ENCODE measurements at places on chromosomes 16 and 17. TPM values are rescaled to one million over a fixed set of nuclear protein-coding genes. Genes with fewer than 3 reads are reported as not detected.

The USH1G gene
- total RNA-seq: not detected

The MT4 gene
- total RNA-seq: not detected

The DLG4 gene
- total RNA-seq: 23.3 TPM

The ARL4D gene
- total RNA-seq: 14.2 TPM

The NPIPA8 gene
- total RNA-seq: 1.7 TPM

The LRRC75A gene
- total RNA-seq: 2.4 TPM

The CYGB gene
- total RNA-seq: 26.6 TPM

The SPATA22 gene
- not detected for total RNA-seq

The MBTPS1 gene
- 108 TPM for total RNA-seq

The C17orf67 gene
- total RNA-seq: 3.3 TPM

DNA sequence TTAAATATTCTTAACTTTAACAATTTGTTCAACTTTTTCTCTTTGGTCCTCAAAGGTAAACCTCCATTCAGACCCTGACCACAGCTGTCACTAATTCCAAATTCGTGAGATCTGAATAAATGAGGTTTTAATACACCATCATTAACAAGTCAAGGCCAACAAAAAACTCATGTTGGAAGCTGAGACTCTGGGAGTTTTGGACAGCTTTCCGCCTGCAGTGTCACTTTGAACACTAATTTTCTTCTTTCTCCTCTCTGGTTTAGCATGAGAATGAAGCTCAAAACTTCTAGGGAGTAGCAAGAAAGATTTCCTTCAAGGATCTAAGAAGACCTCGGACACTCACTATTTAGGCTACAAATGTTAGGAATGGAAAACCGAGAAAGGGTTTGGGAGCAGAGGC is 32.7 kb upstream of the DNAH9 start:
- DNase-seq: no peak

GRCh38 chr17:17763734-17764133 is 73.1 kb downstream of the SREBF1 start:
- DNase-seq: no peak

GRCh38 chr16:81921843-81922584 is 89.3 kb downstream of the SDR42E1 start:
- DNase-seq: no peak

DNA sequence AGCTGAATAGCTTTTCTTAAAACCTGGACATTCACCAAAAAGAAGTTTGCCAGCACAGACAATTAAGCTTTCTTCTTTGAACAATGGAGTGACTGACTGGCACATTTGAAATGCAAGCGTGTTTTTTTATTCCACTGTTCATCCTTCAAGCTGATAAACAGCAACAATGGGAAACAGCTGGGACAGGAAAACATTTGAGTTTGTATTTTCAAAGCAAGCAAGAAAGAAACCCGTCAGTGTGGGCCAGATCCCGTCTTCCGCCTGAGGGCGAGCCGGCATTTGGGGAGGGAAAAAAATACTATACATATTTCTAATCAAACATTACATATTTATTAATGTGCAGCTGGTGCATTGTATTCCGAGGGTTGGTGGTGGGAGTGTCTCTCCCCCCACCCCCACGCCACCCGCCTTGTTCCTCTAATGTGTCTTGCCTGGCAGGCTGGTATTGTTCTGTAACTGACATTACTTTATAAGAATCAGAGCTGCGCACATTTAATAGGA is 94.3 kb downstream of the CYLD start:
- no peak for DNase-seq

- no peak for DNase-seq
These were observed 1.7 kb upstream of the PRKCB start for GRCh38 chr16:23833960-23834685.

DNA sequence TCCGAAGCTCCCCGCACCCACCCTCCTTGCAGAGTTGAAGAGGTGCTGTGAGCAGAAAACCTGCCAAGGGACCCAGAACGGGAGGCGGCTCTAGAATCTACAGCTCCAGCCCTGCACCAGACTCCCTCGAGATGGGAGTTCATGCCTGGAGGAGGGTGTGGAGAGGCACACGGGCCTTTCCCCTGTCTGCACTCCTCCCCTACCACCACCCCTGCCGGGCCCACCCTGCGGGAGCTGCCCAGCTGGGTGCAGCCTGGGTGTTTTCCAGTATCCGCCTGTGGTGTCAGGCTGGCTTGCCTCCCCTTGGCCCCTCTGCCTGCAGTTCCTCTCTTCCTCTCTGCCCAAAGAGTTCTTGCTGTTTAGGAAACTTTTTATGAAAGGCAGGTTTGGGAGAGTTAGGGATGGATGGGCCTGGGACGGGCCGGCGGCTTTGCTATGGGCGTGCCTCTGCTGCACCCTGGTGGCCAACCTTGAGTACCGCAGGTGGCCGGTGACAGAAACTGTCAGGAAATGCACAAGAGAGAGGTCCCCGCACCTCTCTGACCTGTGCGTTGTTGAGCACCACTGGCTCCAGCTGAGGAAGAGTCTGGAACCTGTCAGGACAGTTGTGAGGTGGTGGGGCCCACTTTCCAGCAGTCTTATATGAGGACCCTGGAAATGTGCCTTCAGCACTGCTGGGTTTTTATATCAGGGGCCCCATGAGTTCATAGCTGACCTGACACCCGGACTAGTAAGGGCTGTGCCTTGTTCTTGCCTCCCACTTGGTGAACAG is 354.1 kb downstream of the SEC14L1 start:
- DNase-seq: peak; percentile 82

- DNase-seq: no peak
These were observed 55.2 kb upstream of the GOT2 start for GRCh38 chr16:58789351-58789750.

DNA sequence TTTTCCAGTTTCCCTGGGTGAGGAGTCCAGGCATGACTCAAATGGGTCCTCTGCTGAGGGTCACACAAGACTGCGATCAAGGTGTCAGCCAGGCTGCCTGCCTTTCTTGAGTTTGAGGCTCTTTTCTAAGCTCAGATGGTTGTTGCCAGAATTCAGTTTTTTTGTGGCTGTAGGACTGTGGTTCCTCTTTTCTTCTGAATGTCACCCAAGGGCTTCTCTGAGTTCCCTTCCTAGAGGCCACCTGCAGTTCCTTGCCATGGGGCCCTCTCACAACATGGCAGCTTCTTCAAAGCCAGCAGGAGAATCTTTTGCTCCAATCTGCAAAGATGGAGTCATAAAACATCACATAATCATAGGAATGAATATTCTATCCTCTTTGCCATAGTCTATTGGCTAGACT is 17.5 kb downstream of the LIMD2 start:
- DNase-seq: no peak

- DNase-seq: no peak
These were observed 10.0 kb downstream of the TNFAIP1 start for GRCh38 chr17:28345419-28346198.

DNA sequence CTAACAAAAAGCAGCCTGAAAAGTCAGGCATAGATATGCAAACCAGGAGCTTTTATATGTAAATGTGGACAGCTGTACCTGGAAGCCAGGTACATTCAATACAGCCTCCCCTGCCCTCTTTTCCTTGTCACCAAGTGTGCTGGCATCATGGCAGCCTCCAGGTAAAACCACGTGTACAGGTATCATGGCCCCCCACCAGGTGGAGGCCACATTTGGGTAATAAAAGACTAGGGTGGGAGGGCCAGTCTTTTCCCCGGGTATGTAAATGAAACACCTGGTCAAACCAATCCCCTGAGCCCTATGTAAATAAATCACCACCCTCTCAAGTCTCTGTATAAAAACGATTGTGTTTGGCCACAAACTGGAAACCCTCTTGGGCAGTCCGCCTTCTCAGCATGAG is 226.4 kb upstream of the GOT2 start:
- no peak for DNase-seq

DNA sequence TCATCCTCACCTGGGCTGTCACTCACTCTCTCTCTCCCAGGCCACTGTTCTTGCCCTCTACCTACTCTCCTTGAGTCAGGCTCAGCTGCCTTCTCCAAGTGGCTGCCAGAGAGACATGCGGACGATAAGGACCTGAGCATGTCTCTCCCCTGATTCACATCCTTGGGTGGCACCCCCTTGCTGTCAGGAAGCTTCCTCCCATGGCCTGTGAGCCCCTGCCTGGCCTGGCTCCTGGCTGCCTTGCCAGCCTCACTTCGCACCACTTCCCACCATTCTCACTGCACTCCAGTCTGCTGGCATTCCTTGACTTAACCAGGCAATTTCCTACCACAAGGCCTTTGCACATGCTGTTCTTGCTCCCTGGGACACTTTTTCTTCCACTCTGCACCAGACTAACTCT is 2.7 kb upstream of the ALDH3A1 start:
- peak; percentile 27 for DNase-seq

- no peak for DNase-seq
These were observed 53.7 kb upstream of the RCVRN start for GRCh38 chr17:9958586-9959281.

Data from aorta (tissue), 5 donors.